ENCODE measurements at places on chromosomes 7 and 10.

DNA sequence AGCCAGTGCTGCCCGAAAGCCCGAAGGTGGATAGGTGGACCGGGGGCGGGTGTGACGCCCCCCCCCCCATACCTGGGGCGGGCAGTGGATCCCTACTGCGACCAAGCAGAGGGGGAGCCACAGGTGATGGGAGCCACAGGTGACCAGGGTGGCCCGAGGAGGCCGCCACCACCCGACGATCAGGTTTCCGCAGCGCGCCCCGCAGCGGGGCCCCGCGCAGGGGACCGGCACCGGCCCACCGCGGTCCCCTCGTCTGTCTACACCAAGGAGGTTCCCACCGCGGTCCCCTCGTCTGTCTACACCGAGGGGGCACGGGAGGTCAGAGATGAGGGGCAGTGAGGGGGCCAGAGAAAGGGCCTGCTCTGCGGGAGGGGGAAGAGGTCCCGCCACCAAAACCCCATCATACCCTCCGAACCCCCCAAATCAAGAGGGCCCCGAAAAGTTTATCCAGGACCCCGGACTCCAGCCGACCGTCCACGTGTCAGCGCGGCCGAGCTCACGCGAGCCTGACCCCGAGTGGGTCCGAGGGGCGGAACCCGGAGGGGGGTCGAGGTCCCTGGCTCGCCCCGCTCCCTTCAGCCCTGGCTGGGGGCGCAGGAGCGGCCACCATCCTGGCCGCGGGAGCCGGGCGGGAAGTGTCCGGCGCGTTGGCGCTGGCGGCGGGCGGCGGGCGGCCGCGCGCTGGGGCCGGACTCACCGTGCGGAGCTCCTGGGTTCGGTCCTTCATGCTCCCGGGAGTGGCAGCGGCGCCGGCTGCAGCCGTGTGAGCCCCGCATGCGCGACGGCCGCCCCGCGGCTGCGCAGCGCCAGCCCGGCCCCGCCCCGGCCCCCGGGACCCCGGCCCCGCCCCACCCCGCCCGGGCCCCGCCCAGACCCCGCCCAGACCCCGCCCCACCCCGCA lies at the start of gene STX1A:
Gene STX1A, minus strand, starts transcription at position 765 of the 901 bp plus-strand sequence. Its CDS starts 38 bp downstream, at position 727.
- no peak for DNase-seq

DNA sequence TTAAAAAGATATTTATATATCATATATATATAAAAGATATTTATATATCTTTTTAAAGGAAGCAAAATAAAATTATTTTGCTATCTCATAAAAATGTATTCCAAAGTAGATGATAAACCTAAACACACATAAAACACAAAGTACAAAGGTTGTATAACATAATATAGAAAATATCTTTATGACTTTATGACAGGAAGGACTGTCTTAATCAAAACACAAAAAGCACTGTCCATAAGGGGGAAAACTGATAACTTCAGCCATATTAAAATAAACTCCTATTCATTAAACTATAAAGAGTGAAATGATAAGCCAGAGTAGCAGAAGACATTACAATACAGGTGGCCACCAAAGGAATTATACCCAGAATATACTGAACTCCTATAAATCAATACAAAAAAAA lies 34.8 kb downstream of the KDM7A start:
- no peak for DNase-seq

DNA sequence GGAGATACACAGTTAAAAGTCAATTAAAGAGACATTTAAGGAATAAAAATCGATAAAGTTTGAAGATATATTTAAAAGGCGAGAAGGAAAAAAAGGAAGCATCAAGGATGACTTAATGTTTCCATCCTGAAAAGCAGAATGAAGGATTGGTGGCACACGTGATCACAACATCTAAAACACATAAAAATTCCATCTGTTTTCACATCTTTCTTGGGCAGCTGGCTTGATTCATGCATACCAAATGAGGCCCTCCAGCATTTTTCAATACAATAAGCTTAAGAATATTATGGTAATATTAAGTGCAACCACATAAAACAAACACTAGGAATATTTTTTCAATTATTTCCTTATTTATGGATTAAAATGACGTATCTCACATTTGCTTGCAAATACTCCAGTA lies 112.6 kb downstream of the TPK1 start:
- no peak for DNase-seq

- no peak for DNase-seq
Observed at GRCh38 chr7:94183891-94184290, 179.7 kb upstream of the BET1 start.

DNA sequence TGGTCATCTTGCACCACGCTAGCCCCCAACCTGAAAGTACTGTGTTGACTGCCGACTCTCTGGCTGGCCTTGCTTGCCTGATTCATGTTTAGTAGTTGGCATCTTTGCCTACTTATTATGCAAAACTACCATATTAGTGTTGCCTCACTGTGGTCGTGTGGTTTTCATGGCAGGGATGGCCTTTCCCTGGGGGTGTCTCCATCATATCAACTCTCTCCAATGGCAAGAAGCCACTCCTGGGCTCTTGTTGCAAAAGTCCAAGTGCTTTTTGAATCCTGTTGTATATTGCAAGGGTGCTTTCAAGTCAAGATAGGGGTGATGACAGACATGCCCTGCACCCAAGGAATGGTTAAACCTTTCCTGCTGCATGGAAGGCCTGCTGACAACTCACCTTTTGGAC lies 39.4 kb downstream of the ABLIM1 start:
- DNase-seq = no peak

- DNase-seq = peak; percentile 56
Observed at GRCh38 chr10:18140149-18140956, at the start of gene CACNB2. TSS of gene CACNB2 (plus strand) at chr10:18140424.

DNA sequence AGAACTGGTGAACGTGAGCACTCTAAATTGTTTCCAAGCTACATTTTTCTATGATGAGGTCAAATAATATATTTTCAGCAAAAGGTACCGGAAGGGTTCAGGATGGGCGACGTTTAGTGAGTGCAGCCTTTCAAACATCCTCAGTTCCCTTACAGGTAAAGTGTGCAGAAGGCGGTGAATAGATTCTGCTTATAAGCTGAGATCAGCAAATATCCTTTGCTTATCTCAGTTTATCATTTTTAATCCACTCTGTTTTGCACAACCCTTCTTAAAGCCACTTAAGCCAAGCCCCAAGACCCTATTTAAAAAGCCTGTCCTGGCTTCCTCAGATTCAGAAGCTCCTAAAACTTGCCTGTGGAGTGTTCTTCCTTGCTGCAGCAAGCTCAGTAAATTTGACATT lies 103.1 kb upstream of the DGKB start:
- DNase-seq = no peak

DNA sequence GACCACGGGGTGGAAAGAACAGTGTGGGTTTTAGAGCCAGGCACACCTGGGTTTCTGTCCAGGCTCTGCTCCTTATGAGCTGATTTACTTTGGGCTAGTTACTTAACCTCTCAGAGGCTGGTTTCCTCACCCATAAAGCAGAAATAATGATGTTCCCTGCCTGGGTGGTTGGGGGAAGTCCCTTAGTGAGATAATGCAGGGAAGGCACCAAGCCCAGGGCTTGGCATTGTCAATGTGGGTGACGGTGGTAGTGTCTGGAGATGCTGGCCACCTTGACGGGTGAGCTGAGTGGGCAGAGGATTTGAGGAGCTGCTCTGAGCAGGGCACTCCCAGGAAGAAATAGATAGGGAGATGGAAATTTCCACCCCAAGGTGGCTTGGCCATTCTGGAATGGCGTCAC lies 65.2 kb downstream of the SH2D4B start:
- DNase-seq = no peak

GRCh38 chr10:5538446-5538845 lies 13.7 kb downstream of the CALML3 start:
- no peak for DNase-seq

GRCh38 chr7:28151965-28152364 lies 28.6 kb downstream of the JAZF1 start:
- DNase-seq = no peak

- DNase-seq = no peak
Observed at GRCh38 chr7:128119036-128119435, 87.8 kb upstream of the LRRC4 start.

DNA sequence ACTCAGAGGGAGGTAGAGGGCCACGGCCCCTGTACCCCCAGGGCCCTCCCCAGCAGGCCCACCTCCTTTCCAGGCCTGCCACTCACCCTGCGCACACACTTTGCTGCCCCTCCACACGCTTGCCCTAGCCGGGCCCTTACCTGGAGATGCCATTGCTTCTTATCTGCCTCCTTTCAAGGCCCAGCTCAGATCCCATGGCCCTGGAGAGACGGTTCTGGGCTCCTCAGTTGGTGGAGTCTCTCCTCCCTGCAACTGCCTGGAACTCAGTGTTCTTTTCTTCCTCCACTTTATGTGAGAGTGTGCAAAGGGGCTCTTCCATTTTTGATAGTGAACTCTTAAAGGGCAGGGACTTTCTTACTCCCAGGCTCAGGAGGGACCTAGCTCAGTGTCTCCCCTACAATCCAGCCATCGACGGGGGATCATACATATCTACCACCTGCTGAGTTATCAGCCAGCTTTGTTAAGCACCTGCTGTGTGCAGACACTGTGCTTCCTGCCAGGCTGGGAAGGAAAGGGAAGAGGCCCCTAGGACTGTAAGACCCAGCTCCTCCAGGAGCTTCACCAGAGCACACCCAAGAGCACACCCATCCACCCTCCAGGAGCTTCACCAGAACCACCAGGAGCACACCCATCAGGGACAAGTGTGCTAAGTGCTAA lies 89.3 kb upstream of the MACROH2A2 start:
- no peak for DNase-seq

- no peak for DNase-seq
Observed at GRCh38 chr7:142733271-142733670, 16.0 kb upstream of the PRSS1 start.

DNA sequence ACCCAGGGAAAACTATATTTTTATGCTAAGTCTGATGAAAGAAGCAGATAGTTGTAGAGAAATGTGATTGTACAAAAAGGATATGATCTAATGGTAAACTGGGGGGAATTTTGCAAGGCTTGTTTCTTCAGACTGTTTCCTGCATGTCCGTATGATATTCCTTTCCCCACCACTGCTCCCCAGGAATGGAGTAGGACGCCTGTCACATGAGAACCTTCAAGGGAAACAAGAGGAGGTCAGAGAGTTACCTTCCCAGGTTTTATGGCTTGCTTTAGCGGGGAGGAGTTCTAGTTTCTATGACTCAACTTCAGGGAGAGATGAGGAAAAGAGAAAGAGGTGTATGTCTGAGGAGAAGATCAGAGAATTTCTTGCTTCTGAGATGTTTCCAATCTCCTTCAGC lies 16.4 kb upstream of the ITPRID1 start:
- no peak for DNase-seq

DNA sequence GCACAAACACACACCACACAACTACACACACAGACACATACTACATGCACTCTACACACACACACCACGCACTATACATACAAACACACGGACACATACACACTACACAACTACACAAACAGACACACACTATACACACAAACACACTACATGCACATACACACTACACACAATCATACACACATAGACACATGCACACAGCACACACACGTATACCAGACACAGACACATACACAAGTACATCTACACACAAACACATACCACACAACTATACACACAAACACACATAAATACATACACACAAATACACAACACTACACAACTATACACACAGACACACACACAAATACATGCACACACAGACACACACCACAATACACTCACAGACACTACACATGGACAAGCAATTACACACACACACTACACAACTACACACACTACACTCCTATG lies 4.6 kb downstream of the GPR15LG start:
- DNase-seq = no peak

GRCh38 chr7:121180436-121181063 lies 148.2 kb upstream of the WNT16 start:
- no peak for DNase-seq

GRCh38 chr7:4782333-4783291 lies 7.2 kb downstream of the AP5Z1 start:
- DNase-seq = no peak

DNA sequence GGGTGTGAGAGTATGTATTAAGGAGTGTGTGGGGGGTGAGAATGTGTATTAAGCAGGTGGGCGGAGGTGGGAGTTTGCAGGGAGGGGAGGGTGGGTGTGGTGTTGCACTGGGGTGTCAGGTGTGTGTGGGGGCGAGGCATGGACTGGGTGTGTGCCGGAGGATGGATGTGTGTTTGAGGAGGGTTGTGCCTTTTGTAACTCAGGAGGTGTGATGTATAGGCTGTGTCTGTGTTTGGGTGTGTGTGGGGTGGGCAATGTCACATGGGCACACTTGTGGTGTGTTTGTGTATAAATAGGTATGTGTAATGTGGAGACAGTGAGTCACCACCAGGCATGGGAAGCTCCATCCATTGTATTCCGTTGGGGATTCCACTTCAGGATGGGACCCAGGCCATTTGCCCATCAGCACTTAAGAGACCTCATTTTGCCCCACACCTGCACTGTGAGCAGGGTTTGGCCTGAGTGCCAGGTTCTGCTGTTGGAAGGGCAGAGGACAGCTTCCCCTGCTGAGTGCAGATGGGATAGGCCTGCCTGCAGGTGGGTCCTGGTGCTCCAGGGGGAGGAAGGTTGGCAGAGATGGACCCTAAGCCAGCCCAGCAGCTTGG lies 5.8 kb downstream of the UNC5B start:
- no peak for DNase-seq

DNA sequence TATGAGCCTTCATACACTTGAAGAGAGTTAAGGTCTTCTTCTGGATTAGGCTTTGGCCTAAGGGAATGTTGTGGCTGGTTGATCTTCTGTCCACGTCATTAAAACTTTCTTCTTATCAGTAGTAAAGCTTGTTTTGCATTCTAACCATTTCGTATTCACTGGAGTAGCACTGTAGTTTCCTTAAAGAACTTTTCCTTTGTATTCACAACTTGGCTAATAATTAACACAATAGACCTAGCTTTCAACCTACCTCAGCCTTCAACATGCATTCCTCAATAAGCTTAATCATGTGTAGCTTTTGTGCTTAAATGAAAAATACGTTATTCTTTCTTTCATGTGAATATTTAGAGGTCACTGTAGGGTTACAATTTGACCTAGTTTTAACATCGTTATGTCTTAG lies 42.8 kb downstream of the AKR1C8 start:
- DNase-seq = no peak

- DNase-seq = no peak
Observed at GRCh38 chr7:123535517-123535916, 1.1 kb upstream of the IQUB start.

DNA sequence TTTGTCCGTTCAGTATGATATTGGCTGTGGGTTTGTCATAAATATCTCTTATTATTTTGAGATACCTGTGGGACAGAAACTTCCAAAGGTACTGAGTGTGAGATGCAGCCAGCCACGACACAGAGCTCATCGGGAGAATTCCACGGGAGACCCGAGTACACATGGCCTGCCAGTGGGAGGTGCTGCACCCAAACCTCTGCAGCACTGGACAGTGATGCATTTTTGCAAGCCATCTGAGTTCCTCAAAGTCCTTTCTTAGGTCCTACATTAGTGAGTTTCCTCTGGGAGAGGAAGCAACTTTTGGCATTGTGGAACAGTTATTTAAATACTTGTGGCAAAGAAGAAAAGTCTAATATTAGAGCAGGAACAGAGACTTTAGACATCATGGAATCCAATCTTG lies 77.5 kb downstream of the ARID5B start:
- no peak for DNase-seq

- DNase-seq = no peak
Observed at GRCh38 chr7:87129848-87130247, 22.4 kb upstream of the DMTF1 start.

GRCh38 chr7:126659124-126659523 lies 593.6 kb downstream of the GRM8 start:
- no peak for DNase-seq

Measured in left renal cortex interstitium (tissue), 4 donors.